ENCODE measurements at places on chromosomes 2 and 18.

GRCh38 chr18:75010689-75011088 lies 198.2 kb downstream of the PTGR3 start:
- no peak for DNase-seq

DNA sequence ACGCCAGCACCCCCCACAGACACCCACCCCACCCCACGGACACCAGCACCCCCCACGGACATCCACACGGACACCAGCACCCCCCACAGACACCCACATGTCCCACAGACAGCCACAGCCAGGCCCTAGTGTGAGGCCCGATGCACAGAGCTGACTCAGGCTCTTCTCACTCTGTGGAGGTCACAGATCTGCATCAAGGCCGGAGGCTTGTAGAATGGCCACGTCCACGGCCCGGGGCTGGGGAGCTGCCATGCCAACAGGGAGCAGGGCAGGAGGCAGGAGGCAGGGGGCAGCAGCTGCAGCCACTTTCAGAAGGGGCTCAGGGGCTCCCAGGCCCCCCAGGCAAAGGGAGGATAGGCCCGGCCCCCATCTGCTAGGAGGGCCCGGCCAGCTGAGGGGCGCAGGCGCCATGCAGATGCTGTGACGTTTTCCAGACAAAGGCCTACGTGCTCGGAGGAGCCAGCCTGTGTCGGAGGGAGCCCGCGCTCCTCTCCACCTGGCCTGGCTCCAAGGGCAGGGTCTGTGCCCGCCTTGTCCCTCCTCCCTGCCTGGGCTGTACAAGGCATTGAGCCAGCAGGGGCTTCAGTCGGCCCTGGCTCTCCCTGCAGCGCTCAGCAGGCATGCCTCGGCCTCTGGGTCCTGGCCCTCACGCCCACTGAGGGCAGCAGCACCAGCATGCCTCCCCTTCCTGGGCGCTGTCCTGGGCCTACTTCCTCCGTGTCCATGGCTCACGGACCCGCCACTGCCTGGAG lies 249.0 kb downstream of the TWIST2 start:
- DNase-seq = no peak

DNA sequence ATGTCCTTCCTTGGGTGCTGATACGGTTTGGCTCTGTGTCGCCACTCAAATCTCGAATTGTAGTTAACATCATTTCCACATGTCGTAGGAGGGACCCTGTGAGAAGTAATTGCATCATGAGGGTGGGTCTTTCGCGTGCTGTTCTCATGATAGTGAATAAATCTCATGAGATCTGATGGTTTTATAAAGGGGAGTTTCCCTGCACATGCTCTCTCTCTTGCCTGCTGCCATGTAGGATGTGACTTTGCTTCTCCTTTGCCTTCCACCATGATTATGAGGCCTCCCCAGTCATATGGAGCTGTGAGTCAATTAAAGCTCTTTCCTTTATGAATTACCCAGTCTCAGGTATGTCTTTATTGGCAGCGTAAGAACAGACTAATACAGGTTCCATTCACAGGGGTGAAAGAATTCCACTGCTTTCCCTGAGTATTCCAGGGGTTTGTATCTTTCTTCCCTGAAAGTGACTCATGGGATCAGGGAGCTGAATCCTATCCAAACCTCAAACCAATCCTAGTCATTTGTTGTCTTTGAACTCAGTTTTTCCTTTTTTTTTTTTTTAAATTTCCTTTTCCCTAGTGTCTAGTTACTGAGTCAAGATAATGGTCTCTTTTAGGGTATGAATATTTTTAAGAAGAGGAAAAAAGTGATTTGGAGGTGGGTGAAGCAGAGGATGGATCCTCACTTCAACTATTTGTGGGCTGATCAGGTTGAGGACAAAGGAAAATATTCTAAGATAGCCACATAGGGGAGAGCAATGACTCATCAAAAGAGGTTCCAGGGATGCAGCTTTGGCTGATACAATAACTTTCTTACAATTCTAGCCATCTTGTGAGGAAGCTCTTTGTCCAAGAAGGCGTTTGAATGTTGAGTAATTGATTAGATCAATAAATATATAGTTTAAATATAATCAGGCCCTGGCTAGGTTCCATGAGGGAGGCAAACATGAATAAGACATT lies 19.5 kb upstream of the KCNE4 start:
- DNase-seq = no peak

GRCh38 chr18:54991981-54992380 lies 32.7 kb upstream of the CCDC68 start:
- no peak for DNase-seq

DNA sequence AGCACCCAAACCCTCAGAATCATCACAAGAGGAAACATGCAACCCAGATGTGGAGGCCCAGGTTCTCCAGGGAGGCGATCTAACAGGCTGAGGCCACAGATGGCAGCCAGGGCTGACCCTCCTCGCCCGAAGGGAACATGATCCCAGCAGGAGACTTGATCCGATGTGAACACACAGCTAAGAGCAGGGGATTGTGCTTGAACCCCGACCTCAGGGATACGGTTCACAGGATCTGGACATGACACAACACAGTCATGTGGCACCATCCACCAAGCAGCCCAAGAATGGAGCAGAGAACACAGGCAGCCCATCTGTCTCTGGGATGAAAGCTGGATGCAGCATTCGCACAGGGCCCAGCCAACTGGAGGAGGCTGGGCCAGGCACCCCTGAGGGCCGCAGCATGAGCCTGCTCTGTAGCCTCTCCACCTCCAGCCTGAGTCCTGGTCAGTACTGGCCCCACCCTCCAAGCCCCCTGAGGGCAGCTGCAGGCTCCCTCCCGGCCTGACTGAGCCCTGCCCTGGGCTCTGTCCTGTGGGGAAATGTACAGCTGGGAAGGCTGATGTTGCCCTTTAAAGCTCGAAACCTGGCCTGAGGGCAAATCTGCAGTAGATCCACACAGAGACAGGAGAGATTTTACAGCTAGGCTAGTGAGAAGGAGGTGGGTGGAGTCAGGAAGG lies 39.0 kb downstream of the AQP12A start:
- no peak for DNase-seq

- DNase-seq = no peak
These were observed 33.3 kb downstream of the CNGA3 start for GRCh38 chr2:98379311-98380202.

DNA sequence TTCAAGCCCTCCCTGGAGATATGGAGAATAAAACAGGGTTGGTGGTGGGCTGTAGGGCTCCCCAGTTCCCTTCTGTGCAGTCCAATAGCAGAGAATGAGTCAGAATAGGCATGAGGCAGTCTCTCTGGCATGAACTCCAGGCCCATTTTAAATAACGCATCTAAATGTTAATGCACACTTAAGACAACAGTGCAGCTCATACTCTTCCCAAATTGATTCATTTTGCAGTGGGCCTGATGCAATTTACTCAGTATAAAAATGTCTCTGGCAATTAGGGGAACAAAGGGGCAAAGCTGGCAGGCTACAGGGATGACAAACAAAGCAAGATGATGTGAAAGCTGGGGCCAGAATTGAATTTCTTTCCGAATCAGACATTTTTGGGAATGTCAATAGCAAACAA lies 402.8 kb downstream of the CLIP4 start:
- no peak for DNase-seq
